ENCODE measurements at places on chromosomes 4 and X.

GRCh38 chr4:12458621-12459020 is 1025.5 kb downstream of the RAB28 start:
- DNase-seq, result no peak

DNA sequence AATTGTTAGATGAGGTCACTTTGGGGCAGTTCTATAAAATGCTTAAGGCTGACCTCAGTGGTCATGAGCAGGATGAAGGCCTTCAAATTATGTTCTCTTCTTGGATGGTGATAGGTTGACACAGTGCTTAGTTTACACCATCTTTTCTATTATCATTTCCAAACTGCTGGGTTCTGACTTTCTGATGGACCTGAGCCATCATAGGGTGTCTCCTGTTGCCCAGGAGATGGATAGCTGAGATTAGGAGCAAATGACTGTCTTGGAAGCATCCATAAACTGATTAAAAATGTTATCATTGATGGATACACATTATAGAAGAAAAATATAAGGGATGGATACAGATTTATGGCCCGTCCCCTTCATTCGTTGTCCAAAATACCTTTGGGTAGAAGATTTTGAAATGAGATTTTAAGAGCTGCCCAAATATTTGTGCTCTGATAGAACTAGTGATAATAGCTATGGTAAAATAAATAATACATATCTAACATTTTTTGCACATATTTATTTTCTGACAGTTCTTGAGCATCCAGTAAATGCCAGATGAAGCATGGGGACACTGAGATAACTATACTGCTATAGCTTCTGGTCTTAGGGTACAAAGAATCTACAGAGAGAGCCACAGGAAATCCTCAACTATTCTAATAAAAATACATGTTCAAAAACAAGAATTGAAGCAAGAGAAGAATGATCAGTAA is 839.4 kb upstream of the LCORL start:
- DNase-seq, result no peak

DNA sequence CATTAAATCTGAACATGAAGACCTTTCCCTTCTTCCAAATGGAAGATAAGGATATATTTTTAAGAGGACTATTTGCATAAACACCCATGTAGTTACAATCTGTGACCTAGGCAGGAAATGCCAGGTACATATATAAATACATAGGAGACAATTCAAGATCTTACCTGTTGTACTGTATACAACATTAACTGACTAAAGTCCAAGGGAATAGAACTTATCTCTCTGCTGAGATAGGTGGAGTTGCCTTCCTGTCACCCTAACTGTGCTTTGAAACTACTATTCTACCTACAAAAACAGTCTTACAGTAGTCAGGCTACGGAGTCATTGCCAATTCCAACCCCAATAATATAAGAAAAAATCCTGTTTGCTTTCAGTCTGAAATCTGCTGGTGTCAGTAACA is 106.3 kb downstream of the CHRNA9 start:
- no peak for DNase-seq

GRCh38 chrX:13253223-13253622 is 66.6 kb downstream of the ATXN3L start:
- no peak for DNase-seq

DNA sequence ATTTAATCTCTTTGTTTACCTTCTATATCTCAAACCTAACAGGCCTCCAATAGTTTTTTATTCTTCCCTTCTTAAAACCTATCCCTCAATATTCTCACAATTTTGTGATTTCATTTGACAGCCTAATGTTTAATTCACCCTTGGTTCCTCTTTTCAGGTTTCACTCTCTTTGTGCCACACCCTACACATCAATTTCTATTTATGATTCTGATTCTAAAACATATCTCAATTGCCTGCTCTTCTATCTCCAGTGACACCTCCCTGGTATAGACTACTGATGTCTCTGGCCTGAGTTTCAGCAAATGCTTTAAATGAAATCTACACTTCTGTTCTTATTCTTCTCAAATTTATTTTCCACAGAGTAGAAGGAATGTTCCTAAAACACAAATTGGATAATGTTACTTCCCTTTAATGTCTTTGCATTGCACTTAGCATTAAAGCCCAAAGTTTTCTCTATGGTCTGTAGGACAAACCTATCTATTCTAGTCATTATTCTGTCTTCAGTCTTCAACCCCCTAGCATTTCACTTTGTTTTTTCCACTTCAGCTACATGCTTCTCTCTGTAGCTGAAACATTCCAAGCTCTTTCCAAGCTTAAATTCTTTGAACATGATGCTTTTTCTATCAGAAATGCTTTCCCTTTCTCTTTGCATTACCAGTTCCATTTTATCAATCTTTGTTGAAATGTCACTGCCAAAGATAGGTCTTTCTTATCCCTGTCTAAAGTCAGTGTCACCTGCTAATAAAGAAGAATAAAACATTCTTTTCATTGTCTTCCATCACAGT is 622.0 kb downstream of the CENPC start:
- DNase-seq, result no peak

- DNase-seq, result no peak
Measured at GRCh38 chrX:140229191-140229590, 263.9 kb upstream of the CXorf66 start.

All from neural crest cell (in vitro differentiated cells).